ENCODE measurements at places on chromosomes 3 and 15.

- no peak for DNase-seq
Observed at GRCh38 chr3:55895897-55896566, 408.9 kb upstream of the WNT5A start.

GRCh38 chr3:23052620-23053019 lies 150.5 kb upstream of the UBE2E2 start:
- no peak for DNase-seq

GRCh38 chr15:98138910-98139309 lies 178.4 kb downstream of the ARRDC4 start:
- no peak for DNase-seq

DNA sequence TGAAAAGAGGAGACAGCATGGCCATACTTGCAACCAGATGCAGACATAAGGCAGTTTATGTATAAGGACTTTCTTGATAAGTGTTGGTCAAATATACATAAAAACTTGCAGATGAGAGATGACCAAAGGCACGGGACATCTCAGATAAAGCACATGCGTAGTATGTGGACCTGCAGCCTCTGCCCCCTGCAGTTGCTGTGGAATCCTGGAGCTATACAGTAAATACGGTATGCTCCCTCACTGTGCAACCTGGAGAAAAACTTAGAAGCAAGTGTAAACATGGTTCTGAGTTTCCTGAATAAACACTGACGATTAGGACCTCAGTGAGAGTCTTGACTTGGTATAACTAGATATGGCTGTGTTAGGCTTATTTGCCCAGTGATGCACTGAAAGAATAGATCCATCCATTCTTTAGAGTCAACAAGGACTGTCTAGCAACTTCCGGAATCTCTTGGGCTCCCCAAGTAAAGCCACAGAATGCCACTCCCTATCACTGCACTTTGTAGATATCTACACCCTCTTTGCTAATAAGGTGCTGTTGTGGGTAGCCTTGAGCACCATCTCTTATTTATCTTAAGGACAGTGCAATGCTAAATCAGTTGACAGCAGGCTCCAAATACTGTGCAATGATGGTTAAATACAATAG lies 40.2 kb downstream of the GJD2 start:
- no peak for DNase-seq

GRCh38 chr3:146350852-146351251 lies 99.9 kb upstream of the PLSCR4 start:
- DNase-seq, result no peak

DNA sequence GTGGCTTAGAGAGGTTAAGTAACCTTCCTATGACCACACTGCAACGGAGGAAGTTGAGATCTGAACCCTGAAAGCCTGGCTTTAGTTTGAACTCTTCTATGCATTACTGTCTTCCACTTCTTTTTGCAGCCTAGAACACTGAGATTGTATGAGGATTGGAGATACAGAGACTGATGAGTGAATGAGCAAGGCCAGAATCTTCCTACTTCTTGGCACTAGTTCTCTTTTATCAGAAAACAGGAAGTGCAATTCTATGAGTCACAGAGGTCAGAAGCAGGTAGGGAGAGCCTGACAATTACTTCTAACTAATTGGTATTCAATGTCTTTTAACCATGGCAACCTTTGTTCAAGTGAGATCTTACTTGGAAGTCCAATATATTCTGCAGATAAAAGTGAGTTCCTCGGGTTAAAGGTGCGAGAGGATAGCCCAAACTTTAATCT lies 219.0 kb downstream of the SHQ1 start:
- DNase-seq, result no peak

DNA sequence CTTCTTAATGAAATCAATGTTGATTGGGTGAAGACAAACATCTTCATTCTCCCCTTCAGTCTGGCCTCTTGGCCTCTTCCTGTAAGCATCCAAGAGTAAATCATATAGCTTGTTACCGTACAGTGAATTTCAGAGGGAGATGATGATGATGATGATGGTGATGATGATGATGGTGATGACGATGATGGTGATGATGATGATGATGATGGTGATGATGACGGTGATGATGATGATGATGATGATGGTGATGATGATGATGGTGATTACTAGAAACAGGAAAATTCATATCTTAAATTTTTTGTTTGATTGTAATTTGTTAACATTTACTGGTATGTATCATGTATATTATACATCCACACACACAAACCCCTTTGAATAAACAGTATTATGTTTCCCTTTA lies 256.1 kb upstream of the PLSCR5 start:
- DNase-seq, result no peak

GRCh38 chr3:168608926-168609325 lies 513.2 kb upstream of the GOLIM4 start:
- DNase-seq, result no peak

DNA sequence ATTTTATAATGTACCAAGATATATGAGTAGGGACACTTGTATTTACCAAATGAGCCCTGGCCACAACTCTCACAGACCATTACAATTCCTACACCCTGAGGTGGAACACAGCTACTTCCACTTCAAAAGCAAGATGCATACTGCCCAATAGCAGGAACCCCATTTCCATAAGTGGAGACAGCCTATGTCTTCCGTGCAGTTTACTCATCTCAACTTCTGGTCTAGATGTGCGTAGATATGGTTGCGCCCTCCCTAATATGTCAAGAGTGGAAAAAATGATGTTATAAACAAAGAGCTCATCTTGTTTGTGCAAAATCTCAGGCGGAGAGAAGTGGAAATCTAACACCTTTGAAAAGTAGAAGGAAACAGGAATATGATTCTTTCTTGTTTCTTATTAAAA lies 44.6 kb downstream of the RAB27A start:
- DNase-seq, result no peak

DNA sequence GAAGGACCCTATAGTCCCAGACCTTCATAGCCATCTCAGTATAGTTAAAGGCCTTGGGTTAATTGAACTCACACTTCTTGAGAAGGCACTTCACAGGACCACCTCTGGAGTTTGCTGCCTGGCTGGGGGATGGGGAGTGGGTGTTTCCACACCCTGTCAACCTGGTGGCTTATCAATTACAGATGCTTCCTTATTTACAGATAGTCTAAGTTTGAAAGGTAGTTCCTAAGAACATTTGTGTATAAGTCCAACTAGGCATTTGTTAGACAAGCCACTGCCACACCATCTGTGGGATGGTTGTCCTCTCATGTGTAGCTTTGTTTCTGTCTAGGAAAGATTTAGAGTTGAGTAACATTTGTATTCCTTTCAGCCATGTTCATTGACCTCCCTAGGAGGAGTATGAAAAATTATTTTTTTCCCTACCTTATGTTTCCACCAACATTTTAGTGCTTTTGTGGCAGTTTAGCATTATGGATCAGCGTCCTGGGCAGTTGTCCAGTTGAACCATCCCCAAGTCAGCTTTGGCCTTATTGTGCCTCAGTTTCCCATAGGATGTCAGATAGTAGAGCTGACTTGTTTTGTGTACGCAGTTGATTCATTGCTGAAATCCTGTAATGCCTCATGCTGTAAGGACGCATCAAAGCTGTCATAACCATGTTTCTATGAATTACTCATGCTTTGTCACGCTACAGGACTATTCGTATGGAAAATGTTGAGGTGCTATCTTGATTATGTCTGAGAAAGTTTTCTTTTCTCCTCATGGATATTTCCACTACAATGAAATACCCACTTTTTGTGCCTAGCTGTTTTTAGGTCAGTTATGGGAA lies 21.2 kb upstream of the SIAH2 start:
- DNase-seq, result peak; percentile 34

DNA sequence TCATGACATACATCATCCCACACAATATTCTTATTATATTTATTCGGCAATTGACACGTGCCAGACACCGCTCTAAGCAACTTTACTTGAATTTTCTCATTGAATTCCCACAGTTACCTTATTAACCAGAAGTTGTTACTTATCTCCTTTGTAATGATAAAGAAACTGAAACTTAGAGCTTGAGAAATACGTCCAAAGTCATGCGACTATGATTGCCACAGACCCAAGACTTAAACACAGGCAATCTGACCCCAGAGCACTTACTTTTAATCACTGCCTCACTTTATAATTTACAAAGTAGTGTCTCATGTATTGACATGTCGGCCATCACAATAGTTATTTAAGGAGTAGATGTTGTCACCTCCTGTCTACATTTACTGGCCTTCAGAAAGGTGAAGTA lies 64.7 kb downstream of the ATP13A4 start:
- DNase-seq, result no peak

DNA sequence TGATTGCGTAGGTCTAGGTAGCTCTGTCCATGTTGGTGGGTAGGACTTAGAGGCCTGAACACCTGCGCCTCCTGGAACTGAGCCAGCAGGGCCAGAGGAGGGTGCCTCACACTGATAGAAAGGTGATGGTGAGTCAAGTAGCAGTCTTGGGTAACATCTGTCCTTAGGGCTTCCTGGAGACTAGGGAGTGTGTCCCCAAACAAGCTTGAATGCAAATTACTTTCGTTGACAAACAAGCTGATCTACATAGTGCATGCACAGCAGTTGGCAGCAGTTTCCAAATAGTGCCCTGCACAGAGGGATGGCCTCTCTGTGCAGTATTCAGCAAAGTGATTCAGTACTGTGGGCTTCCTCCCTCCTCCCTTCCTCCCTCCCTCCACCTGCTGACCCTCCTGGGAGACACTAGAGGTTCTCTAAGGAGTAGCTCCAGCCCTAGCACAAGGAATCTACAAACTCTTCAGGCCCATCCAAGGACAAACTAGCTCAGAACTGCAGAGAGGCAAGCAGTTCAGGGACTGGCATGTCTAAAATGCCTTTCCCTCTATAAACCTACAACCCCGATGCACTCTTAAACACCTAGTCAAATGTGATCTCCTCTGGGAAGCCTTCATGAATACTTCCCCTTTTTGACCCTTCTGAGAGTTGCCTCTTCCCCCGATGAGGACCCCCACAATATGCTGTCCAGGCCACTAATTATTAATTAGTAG lies 61.0 kb downstream of the TLE3 start:
- DNase-seq, result no peak

- DNase-seq, result no peak
Observed at GRCh38 chr3:59436164-59436958, 386.5 kb upstream of the CFAP20DC start.

Measured in hepatic stellate cell (primary cell).